ENCODE measurements at places on chromosomes 6 and 20. TPM values are rescaled to one million over a fixed set of nuclear protein-coding genes. Genes with fewer than 3 reads are reported as not detected.

KCNK15 gene
- total RNA-seq, result 1.2 TPM

FAM83C gene
- total RNA-seq, result not detected

SPATA25 gene
- 7.3 TPM for total RNA-seq

THEMIS gene
- total RNA-seq, result 0.22 TPM

DEFB124 gene
- total RNA-seq, result not detected

TSPO2 gene
- not detected for total RNA-seq

- no peaks in the 10 kb centered on the region for H3K27me3 ChIP-seq
- no peaks in the 10 kb centered on the region for H3K36me3 ChIP-seq
- no peaks in the 10 kb centered on the region for H3K4me1 ChIP-seq
- DNase-seq, result no peak
Measured at GRCh38 chr6:53795702-53796450, 1.1 kb downstream of the LRRC1 start.

GRCh38 chr6:97591955-97592354 is 308.9 kb upstream of the MMS22L start:
- no peaks in the 10 kb centered on the region for H3K4me1 ChIP-seq
- H3K4me3 ChIP-seq, result no peak overlapping the region
- DNase-seq, result no peak
- no peaks in the 10 kb centered on the region for H3K27me3 ChIP-seq
- no peak overlapping the region for H3K27ac ChIP-seq

DNA sequence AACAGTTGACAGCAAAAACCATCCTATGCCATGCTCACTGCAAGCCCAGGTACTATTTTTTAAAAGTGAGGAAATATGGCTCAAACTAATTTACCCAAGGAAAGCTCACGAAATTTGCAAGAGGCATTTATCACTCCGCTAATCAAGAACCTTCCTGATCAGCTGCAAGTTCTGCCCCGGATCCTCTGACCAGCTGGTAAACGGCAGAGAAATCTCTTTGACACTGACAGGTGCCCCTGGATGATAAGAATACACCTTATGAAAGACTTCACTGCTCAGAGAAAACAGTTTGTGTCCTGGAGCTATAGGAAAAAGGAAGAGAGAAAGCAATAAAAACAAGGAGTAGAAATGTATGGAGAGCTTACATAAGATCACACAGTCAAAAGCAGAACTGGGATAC is 6.4 kb downstream of the CNKSR3 start:
- no peak overlapping the region for H3K27ac ChIP-seq
- H3K36me3 ChIP-seq, result no peaks in the 10 kb centered on the region
- H3K4me3 ChIP-seq, result no peak overlapping the region
- H3K27me3 ChIP-seq, result no peaks in the 10 kb centered on the region

DNA sequence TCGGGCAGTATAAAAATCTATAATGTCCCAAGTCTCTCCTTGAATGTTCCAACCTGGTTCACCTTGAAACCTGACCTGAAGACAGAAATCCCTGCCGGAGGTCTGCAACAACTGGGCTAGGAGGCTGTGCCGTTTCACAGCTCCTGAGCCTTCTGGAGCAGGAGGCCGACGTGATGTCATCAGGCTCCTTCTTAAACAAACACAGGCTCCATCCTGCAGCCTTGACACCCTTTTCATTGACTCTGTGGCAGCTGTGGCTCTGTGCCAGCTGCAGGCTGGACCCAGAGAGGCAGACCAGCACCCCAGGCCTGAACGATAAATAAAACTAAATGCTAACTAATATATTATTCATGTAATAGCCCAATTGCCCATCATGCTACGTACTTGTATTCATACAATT is 483.9 kb downstream of the CD83 start:
- H3K27ac ChIP-seq, result no peak overlapping the region
- no peaks in the 10 kb centered on the region for H3K36me3 ChIP-seq
- H3K4me1 ChIP-seq, result no peaks in the 10 kb centered on the region
- H3K27me3 ChIP-seq, result no peaks in the 10 kb centered on the region
- no peak overlapping the region for H3K4me3 ChIP-seq
- no peak for DNase-seq

- H3K27ac ChIP-seq, result no peak overlapping the region
- no peaks in the 10 kb centered on the region for H3K36me3 ChIP-seq
- H3K27me3 ChIP-seq, result no peaks in the 10 kb centered on the region
- DNase-seq, result no peak
- H3K4me3 ChIP-seq, result no peak overlapping the region
- no peaks in the 10 kb centered on the region for H3K4me1 ChIP-seq
Measured at GRCh38 chr6:80469977-80470376, 363.5 kb downstream of the BCKDHB start.

- no peak overlapping the region for H3K4me3 ChIP-seq
- no peaks in the 10 kb centered on the region for H3K36me3 ChIP-seq
- no peak overlapping the region for H3K27ac ChIP-seq
- H3K4me1 ChIP-seq, result no peaks in the 10 kb centered on the region
- no peaks in the 10 kb centered on the region for H3K27me3 ChIP-seq
Measured at GRCh38 chr6:1042583-1043457, 269.1 kb upstream of the FOXQ1 start.

DNA sequence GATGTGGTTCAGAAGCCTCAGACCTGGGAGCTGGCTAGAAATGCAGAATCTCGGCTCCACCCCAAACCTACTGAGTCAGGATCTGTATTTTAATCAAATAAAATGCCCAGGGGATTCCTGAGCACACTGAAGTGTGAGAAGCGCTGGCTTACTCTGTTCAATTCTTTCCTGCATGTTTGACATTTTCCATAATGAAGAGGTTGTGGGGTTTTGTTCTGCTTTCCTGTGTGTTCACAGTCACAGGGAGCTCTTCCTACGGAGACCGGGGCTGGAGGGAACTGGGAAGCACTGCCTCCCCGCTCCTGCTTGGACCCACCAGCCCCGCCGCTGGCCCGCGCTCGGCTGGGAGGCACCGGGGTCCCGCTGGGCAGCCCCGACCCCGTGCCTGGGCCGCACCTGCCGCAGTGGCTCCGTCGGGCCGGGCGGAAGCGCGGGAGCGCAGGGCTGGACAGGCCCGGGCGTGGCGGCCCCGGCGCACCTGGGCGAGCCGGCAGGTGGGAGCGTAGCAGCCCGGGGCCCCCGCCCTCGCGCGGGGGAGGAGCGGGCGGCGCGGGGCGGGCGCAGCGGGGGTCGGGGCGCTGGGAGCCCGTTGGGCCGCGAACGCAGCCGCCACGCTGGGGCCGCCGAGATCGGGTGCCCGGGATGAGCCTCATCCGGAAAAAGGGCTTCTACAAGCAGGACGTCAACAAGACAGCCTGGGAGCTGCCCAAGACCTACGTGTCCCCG is at the start of gene MAPK13:
TSS of gene MAPK13 (plus strand) at position 573 of the 726 bp plus-strand sequence. CDS start at position 643, 70 bp downstream.
- peaks cover 3% of the 10 kb centered on the region for H3K27me3 ChIP-seq
- H3K27ac ChIP-seq, result peak within 1 kb of the TSS; percentile 45
- H3K36me3 ChIP-seq, result no peaks in the 10 kb centered on the region
- peak within 1 kb of the TSS; percentile 24 for H3K4me3 ChIP-seq
- peaks cover 19% of the 10 kb centered on the region for H3K4me1 ChIP-seq
- DNase-seq, result no peak

- no peaks in the 10 kb centered on the region for H3K36me3 ChIP-seq
- H3K4me3 ChIP-seq, result no peak overlapping the region
Measured at GRCh38 chr20:53434662-53435061, 159.0 kb downstream of the ZNF217 start.

DNA sequence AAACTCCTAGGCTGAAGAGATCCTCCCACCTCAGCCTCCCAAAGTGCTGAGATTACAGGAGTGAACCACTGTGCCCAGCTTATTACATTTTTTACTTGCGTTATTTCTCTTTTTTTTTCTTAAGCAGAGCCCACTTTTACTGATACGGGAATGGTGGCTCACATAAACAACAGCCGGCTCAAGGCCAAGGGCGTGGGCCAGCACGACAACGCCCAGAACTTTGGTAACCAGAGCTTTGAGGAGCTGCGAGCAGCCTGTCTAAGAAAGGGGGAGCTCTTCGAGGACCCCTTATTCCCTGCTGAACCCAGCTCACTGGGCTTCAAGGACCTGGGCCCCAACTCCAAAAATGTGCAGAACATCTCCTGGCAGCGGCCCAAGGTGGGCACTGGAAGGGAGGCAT is 10.5 kb downstream of the CAPN11 start:
- DNase-seq, result peak; percentile 14
- H3K27ac ChIP-seq, result no peak overlapping the region
- no peak overlapping the region for H3K4me3 ChIP-seq
- no peaks in the 10 kb centered on the region for H3K27me3 ChIP-seq
- H3K4me1 ChIP-seq, result no peaks in the 10 kb centered on the region

GRCh38 chr20:15834857-15835256 is 738.4 kb downstream of the KIF16B start:
- no peaks in the 10 kb centered on the region for H3K4me1 ChIP-seq
- H3K4me3 ChIP-seq, result no peak overlapping the region
- H3K27ac ChIP-seq, result no peak overlapping the region
- H3K36me3 ChIP-seq, result no peaks in the 10 kb centered on the region
- no peaks in the 10 kb centered on the region for H3K27me3 ChIP-seq

- H3K4me1 ChIP-seq, result no peaks in the 10 kb centered on the region
- no peaks in the 10 kb centered on the region for H3K36me3 ChIP-seq
- no peaks in the 10 kb centered on the region for H3K27me3 ChIP-seq
Measured at GRCh38 chr6:108748055-108748454, 100.2 kb upstream of the ARMC2 start.

GRCh38 chr6:96611342-96611991 is 48.5 kb downstream of the FHL5 start:
- DNase-seq, result no peak
- no peaks in the 10 kb centered on the region for H3K36me3 ChIP-seq
- H3K27me3 ChIP-seq, result no peaks in the 10 kb centered on the region
- no peak overlapping the region for H3K27ac ChIP-seq

DNA sequence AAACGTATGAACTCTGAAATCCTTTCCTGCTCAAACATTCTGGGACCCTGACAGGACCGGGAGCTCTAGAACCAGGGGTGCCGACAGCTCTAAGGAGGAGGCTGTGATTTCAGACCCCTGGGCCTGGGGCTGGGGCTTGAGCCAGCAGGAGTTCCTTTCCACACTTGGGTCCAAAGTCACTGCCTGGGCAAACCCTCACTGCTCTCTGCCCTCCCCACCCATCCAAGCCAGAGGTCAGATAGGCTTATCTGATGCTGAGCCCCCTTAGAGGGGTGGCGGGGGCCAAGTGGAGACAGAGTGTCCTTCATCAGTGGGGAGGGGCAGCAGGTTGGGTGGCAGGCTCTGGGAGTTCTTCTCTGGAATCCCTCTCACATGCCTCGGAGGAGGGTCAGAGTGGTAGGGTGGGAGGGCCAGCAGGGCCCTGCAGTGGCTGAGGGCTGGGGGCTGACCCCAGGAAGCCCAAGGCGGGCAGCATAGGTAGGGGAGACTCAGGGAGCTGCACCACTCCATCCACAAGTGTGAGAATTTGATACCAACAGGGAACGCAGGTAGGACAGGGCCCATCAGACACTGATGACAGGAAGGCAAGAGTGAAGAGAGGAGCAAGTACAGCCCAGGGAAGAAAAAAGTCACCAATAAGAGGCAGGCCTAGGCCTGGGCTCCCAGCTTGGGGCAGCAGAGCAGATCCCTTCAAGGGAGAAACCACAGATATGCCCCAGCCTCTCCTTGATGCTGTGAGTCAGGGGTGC is 121.0 kb downstream of the MRPL14 start:
- H3K4me3 ChIP-seq, result no peak overlapping the region
- peaks cover 20% of the 10 kb centered on the region for H3K27me3 ChIP-seq
- H3K36me3 ChIP-seq, result no peaks in the 10 kb centered on the region

DNA sequence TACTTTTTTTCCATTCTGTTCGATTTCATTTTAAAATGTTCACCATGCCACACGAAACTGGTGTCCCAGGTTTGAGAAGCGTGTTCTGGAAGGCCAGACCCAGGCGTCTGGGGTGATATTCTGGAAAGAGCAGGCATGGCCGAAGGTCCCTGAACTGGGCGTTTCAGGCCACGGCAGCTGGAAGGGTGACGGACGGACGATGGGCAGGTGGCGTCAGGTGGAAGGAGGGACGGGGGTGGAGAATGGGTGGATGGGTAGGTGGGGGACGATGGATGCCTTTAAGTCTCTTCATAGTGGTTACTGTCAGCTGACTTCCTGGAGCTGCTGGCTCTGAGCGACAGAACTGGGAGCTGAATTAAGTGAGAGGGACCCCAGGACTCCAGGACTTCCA is 44.6 kb downstream of the CDH4 start:
- no peaks in the 10 kb centered on the region for H3K36me3 ChIP-seq
- H3K27ac ChIP-seq, result no peak overlapping the region
- DNase-seq, result no peak
- H3K4me1 ChIP-seq, result no peaks in the 10 kb centered on the region
- no peaks in the 10 kb centered on the region for H3K27me3 ChIP-seq

- H3K27ac ChIP-seq, result no peak overlapping the region
- no peaks in the 10 kb centered on the region for H3K36me3 ChIP-seq
- H3K27me3 ChIP-seq, result no peaks in the 10 kb centered on the region
- DNase-seq, result no peak
- no peaks in the 10 kb centered on the region for H3K4me1 ChIP-seq
- no peak overlapping the region for H3K4me3 ChIP-seq
Measured at GRCh38 chr20:14521436-14521835, 184.0 kb upstream of the FLRT3 start.

GRCh38 chr6:170245475-170245992 is 45.3 kb downstream of the DLL1 start:
- no peaks in the 10 kb centered on the region for H3K36me3 ChIP-seq
- no peaks in the 10 kb centered on the region for H3K4me1 ChIP-seq
- no peaks in the 10 kb centered on the region for H3K27me3 ChIP-seq
- H3K27ac ChIP-seq, result no peak overlapping the region
- H3K4me3 ChIP-seq, result no peak overlapping the region

DNA sequence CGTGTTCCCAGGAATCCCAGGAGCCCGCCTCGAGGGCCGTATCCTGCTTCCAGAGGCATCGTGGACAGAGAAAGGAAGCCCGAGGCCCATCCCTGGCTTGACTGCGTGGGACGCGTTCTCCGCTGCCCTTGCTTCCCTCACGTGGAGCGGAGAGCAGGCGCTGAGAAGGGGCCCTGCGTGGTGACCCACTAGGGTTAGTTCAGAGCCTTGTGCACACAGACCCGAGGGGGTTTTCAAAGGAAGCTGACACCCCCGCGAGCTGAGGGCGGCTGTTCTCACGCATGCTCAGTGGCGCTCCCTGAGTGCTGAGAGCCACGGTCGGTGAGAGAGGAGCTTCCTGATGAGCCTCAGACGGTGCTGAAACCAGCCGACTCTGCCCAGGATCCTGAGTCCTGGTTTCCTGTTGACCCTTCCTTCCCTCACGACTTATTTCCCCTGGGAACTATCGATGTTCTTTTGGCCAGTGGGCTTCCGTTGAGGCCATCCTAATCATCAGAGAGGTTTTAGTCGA is 28.9 kb upstream of the CCR6 start:
- H3K27ac ChIP-seq, result peak overlapping the region; percentile 79
- H3K4me1 ChIP-seq, result no peaks in the 10 kb centered on the region
- no peaks in the 10 kb centered on the region for H3K36me3 ChIP-seq
- no peak for DNase-seq

GRCh38 chr6:83198486-83199172 is 5.5 kb downstream of the RWDD2A start:
- no peak overlapping the region for H3K4me3 ChIP-seq
- no peaks in the 10 kb centered on the region for H3K4me1 ChIP-seq
- no peaks in the 10 kb centered on the region for H3K27me3 ChIP-seq
- DNase-seq, result no peak

DNA sequence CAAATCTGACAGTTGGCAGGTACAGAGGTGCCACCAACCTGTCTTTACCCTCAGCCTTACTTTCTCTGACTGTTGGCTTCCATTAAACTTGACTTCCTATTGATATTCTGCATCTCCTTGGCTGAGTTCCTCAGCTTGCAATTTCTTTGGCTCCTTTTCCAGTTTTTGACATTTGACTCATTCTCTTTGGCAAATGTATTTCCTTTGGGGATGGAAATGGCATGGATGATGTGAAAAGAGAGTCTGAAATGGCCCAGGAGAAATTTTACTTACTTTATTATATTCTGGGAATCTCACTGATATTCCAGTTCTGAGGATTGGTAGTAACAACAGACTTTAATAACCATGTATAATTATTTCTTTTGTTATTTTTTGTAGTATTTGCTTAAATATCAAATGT is 255.2 kb downstream of the CD109 start:
- H3K27me3 ChIP-seq, result no peaks in the 10 kb centered on the region
- no peak overlapping the region for H3K4me3 ChIP-seq
- no peak for DNase-seq
- H3K36me3 ChIP-seq, result no peaks in the 10 kb centered on the region
- H3K4me1 ChIP-seq, result no peaks in the 10 kb centered on the region

Measured in tibial nerve (tissue), 4 donors.